ENCODE measurements at places on chromosomes 4 and X.

GRCh38 chr4:169689681-169690080 is 68.1 kb downstream of the HPF1 start:
- DNase-seq, result no peak

DNA sequence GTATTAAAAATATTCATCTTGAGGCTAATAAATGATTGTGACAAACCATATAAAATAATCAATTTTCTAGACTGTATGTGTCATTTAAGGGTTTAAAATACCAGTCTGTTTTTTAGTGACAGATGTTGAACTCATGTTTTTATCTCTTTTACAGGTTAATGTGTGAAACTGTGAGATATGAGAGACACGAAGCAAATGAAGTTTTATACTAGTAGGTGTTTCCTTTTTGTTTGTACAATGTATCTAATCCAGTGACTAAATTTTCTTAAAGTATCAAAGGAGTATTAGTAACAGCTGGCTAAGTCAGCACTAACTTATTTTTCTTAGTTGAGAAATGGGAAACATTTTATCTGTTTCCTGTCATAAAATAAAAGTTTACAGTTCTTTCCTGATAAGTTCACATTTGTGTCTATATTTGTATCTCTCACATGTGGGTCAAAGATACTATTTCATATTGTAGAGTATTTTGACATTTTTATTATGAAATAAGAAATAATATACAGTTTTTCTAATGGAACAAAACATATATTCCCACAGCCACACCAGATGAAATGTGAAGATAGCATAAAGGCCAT is 90.3 kb downstream of the RAPGEF2 start:
- DNase-seq, result no peak

DNA sequence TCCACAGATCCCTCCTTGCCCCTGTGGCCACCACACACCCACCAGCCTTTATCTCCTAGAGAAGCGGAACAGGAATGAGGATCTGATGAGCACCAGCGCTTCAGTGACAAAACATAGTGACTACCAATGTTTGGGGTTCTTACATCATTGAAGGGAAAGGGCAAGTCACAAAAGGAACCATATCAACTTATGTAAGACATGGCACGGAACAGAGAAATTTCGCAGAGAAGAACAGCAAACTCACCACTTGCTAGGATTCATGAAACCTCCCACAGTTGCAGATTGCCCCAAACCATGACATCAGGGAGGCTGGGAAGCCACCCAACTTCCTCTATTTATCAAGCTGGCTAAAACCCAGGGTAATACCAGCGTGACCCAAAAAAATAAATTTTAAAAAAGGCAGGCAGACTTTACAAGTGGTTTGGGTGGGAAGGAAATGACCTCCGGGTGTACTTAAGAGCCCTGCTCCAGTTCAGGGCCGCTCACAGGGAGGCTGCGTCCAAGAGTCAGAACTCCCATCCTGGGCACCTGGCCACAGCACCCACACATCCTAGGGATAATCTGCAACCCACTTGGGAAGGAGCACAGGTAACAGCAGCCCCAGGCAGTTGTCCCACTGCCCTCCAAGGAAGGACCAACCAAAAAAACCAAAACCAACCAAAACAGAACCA is 36.0 kb downstream of the ADGRG2 start:
- no peak for DNase-seq

DNA sequence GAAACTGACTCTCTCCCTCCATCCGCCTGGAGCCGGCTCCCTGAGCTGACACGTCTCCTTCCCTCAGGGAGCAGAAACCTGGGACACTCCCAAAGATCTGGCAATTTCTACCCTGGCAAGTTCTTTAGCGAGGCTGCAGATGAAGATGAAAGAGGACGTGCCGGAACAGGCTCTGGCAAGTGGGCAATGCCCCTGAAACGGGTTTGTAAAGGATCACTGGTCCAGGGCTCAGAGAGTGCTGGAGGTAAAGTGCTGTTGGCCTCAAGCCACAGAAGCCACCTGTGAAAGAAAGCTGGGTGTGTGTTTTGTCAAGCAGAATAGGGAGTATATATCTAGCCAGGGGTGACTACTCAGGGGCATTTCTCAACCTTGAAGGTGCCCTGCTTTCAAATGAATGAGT is 131.4 kb upstream of the ATP6AP2 start:
- DNase-seq, result no peak

DNA sequence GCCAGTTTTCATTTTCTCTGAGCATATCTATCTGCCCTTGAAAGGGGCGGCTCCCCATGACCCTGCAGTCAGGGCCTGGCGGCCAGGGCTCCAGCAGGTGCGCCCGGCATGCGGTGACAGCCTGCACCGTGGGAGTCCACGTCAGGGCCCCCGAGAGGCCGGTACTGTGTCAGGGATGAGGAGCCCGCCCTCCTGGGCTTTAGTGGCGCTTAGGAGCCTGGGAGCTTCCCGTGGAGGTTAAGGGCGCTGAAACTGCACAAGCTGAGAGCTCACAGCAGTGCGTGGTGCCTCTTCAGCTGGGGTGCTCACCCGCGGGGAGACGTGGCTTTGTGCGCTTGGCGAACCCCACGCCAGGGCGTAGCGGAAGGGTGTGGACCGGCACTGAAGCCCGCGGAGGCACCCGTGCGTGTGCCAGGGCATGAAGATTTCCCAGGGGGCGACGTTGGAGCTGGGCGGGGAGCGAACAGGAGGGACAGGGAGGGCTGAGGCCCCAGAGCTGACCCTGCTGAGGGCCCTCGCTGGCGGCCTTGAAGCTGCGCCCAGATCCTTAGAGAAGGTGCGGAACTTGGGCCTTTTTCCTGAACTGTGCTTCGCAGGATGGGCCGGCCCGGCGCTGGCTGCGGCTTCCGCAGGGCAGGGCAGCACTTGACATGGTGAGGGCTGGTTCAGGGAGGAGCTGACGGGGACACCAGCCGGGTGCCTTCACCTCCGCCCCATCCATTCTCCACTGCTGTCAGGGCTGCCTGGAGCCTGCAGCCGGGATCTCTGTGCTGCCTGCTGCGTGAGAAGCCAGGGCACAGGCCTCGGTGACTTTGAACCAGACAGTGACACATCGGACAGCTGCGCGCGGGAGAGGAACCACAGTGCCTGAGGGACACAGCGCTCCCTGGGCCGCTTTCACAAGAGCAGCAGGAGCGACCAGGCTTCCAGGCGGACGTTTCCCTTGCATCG is 32.9 kb downstream of the HTT-AS start:
- peak; percentile 39 for DNase-seq

GRCh38 chr4:5933996-5934831 is 41.3 kb upstream of the CRMP1 start:
- no peak for DNase-seq

- DNase-seq, result no peak
These were observed 137.1 kb downstream of the AMELX start for GRCh38 chrX:11430271-11430670.

GRCh38 chr4:39685990-39686389 is 11.9 kb upstream of the UBE2K start:
- no peak for DNase-seq

GRCh38 chr4:7753931-7754465 is 185.7 kb downstream of the AFAP1 start:
- DNase-seq, result no peak

GRCh38 chr4:20944961-20945360 is 244.7 kb downstream of the PACRGL start:
- DNase-seq, result no peak

GRCh38 chrX:19595043-19595677 is 79.9 kb upstream of the MAP3K15 start:
- DNase-seq, result peak; percentile 31

GRCh38 chrX:18797141-18797540 is 89.7 kb downstream of the PPEF1 start:
- no peak for DNase-seq

GRCh38 chr4:90845777-90846176 is 718.6 kb downstream of the CCSER1 start:
- peak; percentile 17 for DNase-seq

GRCh38 chr4:6206771-6207290 is 6.5 kb upstream of the JAKMIP1 start:
- no peak for DNase-seq

GRCh38 chr4:125642645-125643044 is 327.9 kb downstream of the FAT4 start:
- DNase-seq, result no peak

DNA sequence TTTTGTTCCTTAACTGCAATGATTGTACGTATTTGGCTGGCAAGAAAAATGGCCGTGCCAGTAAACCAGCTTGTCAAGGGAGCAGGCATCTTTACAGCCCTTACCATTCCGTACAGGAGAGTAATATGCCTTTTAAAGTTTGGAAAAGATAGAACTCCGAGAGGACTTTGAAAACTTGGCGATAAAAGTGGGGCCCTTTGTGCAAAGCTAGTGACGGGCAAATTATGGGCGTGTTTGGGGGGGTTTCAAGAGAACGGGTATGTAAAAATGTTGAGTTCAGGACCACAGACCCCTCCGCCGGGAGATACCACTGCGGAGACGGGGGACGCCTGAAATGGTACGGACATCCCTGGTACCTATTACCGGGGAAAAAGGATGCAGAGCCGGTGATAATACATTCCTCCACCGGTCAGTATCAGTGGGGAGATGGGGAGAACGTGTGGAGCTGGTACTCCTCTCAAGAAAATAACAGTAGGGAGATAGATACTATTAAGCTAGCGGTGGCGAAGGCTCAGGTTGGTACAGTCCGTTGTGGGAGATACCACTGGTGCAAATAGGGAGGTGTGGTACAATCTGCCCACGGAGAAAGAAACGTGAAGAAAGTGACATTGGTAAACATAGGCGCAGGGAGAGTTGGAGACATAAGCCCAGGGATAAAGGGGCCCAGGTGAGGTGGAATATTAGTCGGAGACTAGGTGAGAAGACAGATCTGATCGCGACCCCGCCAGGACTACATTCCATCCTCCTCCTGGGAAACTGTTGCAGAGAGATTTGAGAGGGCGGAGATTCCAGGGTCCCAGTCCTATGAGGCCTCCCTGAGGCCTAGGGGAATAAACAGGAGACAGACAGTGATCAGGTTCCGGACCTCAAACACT is 14.5 kb downstream of the SPACA5 start:
- peak; percentile 86 for DNase-seq

- DNase-seq, result no peak
These were observed 2.5 kb downstream of the BEX1 start for GRCh38 chrX:103061486-103061885.

GRCh38 chr4:158741326-158742021 is 18.3 kb upstream of the PPID start:
- no peak for DNase-seq

GRCh38 chr4:170003071-170004070 is 22.8 kb downstream of the MFAP3L start:
- no peak for DNase-seq

DNA sequence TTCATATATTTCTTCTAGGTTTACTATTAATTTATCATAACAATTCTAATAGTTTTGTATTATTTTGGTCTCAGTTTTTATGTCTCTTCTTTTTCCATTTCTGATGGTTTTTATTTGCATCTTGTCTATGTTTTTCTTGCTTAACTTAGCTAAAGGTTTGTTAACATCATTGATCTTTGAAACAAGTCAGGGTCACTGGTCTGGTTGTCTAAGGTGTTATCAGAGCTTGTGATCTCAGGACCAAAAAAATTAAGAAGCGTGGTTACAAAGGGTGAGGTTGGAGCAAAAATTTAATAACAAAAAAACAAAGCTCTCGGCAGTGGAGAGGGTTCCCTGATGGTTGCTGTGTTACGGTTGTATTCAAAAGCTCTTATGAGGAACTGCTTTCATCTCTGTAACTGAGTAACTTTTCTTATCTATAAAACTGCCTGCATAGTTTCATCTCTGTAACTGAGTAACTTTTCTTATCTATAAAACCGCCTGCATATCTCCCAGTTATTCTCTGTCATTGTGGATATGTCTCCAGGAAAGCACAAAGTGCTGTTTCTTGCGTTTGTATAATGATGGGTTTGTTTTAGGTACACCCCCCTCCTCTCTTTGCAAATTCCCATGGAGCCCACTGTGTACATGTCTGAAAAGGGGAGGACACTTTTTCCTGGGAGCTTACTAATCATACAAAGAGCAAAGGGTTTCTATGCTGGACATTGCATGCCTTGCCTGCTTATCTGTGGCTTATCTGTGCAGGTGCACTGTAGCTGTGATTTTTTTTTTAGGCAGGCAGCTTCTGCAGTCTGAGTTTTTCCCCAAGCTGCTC is 62.4 kb upstream of the UGT2B15 start:
- no peak for DNase-seq

DNA sequence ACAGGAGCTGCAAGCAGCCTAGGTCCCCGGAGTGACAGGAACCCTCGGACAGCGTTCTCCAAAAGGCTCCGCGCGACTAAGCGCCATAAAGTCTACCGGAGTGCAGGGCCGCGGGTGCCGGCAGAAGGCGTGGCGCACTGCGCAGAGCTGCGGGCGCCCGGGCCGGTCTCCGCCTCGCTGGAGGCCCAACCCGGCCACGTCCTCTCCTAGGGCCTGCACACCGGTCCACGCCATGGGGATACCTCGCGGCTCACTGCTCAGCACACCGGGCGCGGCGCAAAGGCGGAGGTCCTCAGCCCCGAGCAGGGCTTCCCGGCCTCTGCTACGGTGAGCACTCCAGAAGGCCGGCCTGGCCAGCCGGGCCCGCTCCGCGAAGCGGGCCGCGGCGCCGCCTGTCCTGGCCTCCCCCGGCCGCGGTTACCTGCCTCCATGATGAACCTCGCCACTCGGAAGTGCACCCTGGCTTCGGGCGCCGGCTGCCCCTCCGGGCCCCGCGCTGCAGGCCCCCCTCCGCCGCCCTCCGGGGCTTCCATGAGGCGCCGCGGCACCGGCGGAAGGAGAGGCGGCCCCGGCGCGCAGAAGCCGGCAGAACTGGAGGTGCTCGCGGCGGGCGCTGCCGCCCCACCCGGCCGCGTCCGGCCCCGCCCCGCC is at the start of gene CCNQ:
Gene CCNQ (minus strand): TSS at position 599 of the 651 bp plus-strand sequence. CDS start 66 bp downstream, at position 533.
- DNase-seq, result peak; percentile 10

DNA sequence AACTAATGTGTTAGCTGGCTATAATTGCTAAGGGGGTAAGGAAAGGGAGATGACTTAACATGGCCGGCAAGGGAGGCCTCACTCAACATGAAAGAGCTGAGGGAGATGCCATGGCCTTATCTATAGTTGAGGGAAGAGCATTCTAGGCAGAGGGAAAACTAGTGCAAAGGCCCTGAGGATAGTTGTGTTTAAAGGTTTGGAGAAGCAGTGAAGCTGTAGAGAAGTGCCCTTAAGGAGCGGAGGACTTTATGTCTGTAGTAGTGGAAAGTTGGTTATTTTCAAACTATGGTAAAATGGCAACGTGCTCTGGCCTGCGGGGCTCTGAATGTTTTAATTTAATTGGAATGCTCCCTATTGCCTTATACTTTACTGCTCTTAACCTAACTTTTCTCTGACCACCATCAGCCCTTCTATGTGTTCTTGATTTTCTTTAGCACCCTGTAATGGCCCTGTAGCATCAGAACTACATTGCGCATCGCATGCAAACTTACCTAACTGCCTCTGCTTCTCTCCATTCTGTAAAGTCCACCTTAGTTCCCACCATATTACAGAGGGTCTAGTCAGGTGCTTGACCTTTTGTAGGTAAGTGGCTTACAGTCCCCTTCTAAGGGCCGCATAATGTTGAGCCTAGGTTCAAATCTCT is 35.8 kb downstream of the ERVMER34-1 start:
- no peak for DNase-seq

DNA sequence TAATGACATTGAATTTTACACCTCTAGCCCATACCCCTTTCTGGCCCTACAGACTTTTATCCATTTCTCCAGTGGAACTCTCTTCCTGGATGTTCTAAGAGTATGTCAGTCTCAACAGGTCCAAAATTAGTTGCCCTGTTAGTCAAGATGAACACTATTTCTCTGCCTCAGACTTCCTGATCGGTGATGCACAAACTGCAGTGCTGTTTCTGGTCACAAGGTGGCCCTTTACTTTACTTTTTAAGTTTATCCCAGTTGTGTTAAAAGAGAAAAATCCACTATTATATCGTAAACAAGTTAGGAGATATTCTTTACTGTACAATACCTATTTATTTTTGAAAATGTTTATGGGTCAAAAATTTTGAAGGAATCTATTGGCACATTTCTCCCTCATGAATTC is 13.1 kb downstream of the TCEAL7 start:
- peak; percentile 20 for DNase-seq

GRCh38 chr4:88101165-88101564 is 57.3 kb downstream of the ABCG2 start:
- no peak for DNase-seq

Data from fibroblast of lung (primary cell).